ENCODE measurements at places on chromosomes 2 and 18.

DNA sequence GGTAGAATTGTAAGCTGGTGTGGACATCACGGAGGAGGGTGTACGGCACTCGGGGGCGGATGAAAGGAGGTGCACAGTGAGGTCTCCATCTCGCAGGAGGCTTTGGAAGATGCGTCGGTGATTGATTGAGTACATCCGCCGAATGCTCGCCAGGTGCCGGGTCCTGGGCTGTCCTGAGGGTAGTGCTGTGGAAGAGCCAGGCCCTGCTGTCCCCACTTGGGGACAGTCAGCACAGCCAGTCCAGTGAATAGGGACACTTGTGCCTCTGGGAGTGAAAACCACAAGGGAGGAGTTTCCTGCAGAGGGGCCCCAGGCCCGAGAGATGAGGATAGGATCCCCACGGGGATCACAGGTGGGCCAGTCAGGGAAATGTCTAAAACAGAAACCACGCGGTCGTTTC, 28.1 kb downstream of the MLPH start:
- no peak for DNase-seq

- DNase-seq: no peak
Measured at GRCh38 chr2:6887751-6888192, 10.2 kb downstream of the RSAD2 start.

GRCh38 chr2:127573771-127574170, 38.3 kb downstream of the MYO7B start:
- no peak for DNase-seq

DNA sequence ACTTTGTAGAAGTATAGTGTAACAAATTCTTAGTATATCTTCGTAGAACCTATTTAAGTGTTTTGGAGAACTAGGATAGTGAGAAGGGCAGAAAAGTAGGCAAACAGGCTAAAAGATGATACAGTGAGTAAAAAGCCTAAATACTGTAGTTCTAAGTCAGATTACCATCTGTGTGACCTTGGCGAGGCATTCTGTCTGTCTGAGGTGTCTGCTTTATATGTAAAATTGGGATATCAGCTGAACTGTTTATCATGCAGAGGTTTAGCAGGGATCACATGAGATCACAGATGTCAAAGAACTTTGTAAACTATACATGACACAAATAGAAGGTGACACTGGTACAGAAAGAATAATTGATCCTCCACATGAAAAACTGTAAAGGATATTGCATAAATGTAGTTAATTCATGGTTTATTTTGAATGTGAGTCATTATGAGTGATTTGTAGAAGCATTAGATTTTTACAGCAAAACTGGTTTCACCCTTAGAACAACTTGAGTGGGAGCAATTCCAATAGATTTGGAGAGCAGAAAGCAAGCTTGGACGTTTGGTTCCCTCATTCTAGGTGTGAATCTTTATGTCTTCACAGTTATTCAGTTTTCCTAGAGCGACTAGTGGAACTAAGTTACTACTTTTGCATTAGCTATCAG, 41.9 kb downstream of the TAF1B start:
- no peak for DNase-seq

- no peak for DNase-seq
Measured at GRCh38 chr2:30266051-30266621, 34.8 kb downstream of the LBH start.

DNA sequence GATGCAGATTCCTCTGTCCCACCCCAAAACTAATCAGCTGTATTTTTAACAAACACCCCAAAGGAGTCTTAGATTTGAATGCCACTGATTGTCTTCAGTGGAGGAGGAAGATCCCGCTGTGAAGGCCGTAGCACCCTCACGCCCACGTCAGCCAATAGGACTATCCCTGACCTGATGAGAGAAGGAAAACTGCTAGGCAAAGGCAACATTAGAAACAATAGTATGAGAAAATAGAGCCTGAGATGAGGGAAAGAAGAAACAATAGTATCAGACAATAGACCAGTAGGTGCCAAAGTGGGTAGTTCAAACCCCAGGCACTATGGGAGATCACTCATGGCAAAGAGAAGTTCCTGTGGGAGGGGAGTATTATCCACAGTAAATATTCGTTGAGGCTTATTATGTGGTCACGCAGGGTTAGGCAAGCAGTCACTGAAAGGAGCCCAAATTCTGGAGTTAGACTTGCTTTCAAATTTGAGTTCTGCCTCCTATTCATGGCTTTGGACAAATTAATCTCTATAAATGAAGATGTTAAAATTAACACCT, 2.8 kb downstream of the PCBP1 start:
- no peak for DNase-seq
